ENCODE measurements at places on chromosomes 1 and 21. TPM values are rescaled to one million over a fixed set of nuclear protein-coding genes. Genes with fewer than 3 reads are reported as not detected.

Gene WLS
- not detected for total RNA-seq

Gene MROH9
- not detected for total RNA-seq

Gene HTR6
- total RNA-seq = not detected

Gene SCYL3
- 10.2 TPM for total RNA-seq

Gene OR2T8
- not detected for total RNA-seq

Gene TMEM50A
- 113 TPM for total RNA-seq

Gene ASPM
- total RNA-seq = 43.0 TPM

DNA sequence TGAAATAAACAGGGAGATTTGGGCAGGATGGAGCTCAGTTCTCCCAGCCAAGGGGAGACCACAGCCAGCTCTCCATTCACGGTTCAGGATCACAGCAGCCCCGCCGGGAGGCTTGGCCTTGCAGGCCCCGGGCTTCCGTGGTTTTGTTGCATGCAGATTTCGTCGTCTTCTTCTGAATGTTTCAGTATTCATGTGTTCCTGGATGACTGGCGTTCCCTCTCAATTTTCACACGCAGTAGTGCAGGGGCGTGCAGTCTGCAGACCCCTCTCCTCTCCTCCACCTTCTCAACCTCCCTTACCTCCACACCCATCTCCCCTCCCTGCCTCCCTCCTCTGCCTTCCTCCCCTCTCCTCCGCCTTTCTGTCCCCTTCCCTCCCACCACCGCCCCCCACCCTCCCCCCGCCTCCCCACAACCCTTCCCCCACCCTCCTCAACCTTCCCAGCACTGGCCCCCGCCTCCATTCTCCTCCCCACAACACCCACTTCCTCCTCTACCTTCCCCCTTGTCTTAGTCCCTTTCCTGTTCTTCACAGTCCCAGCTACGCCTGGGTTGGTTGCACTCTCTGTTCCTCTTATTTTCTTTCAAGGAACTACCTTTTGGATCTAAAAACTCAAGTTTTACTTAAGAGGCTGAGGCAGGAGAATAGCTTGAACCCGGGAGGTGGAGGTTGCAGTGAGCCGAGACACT lies 8.4 kb upstream of the SLC19A1 start:
- peak overlapping the region; percentile 100 for H3K27ac ChIP-seq
- H3K4me3 ChIP-seq = peak overlapping the region; percentile 71
- peaks cover 27% of the 10 kb centered on the region for H3K4me1 ChIP-seq
- no peaks in the 10 kb centered on the region for H3K36me3 ChIP-seq
- H3K27me3 ChIP-seq = no peaks in the 10 kb centered on the region

DNA sequence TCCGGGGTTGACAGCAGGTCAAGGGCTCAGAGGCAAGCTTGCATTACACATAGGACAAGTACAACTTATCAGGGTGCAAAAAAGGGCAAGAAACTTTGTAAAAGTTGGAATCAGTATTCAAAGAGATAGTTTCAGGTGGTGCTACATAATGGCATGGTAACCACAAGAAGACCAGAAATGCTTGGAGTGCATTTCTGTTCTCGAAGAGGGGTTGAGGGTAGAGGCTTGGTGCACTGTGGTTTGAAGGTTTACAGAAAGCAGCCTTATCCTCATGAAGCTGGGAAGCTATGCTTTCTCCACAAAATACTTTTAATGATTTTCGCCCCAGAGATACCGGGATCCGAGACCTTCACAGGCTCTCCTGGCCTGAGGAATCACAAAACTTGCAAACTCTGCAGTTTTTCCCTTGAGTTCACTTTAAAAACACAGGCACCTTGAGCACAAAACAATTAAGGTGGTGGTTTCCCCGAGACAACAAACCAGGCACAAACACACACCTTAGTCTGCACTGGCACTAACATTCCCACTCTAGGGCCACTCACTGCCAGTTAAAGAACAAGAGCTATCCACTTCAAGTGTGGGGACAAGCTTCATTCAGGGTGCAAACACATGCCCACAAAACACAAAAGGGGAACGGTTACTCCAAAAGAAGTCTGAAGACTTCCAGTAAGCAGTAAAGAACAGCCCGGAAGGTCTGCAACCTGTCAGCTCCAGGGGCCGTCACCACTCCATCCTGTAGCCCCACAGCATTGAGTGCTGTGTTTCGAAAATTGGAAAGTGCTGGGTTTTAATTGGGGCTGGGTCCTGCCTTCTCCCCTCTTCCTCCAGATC lies 29.8 kb upstream of the NFIA start:
- H3K4me3 ChIP-seq = peak overlapping the region; percentile 35
- peaks cover 63% of the 10 kb centered on the region for H3K27me3 ChIP-seq
- no peak overlapping the region for H3K27ac ChIP-seq
- no peaks in the 10 kb centered on the region for H3K36me3 ChIP-seq
- H3K4me1 ChIP-seq = peaks cover 16% of the 10 kb centered on the region

DNA sequence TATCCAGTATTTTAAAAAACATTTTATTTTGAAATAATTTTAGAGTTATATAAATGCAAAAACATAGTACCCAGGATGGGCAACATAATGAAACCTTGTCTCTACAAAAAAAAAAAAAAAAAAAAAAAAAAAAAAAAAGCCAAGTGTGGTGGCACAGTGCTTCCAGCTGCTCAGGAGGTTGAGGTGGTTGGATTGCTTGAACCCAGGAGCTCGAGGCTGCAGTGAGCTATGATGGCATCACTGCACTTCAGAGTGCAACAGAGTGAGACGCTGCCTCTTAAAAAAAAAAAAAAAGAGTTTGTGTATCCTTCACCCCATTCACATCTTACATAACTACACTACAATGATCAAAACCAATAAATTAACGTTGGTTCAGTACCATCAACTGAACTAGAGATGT lies 115.6 kb upstream of the KIF26B start:
- H3K4me3 ChIP-seq = no peak overlapping the region
- H3K27ac ChIP-seq = no peak overlapping the region
- H3K4me1 ChIP-seq = peaks cover 6% of the 10 kb centered on the region

- no peak overlapping the region for H3K4me3 ChIP-seq
- H3K27ac ChIP-seq = no peak overlapping the region
- DNase-seq = no peak
- peaks cover 20% of the 10 kb centered on the region for H3K36me3 ChIP-seq
Observed at GRCh38 chr1:54377040-54377691, 29.0 kb downstream of the SSBP3 start.

GRCh38 chr1:23475134-23475628 lies 8.8 kb downstream of the ASAP3 start:
- no peak overlapping the region for H3K27ac ChIP-seq
- no peak for DNase-seq
- H3K4me3 ChIP-seq = no peak overlapping the region
- H3K36me3 ChIP-seq = no peaks in the 10 kb centered on the region

DNA sequence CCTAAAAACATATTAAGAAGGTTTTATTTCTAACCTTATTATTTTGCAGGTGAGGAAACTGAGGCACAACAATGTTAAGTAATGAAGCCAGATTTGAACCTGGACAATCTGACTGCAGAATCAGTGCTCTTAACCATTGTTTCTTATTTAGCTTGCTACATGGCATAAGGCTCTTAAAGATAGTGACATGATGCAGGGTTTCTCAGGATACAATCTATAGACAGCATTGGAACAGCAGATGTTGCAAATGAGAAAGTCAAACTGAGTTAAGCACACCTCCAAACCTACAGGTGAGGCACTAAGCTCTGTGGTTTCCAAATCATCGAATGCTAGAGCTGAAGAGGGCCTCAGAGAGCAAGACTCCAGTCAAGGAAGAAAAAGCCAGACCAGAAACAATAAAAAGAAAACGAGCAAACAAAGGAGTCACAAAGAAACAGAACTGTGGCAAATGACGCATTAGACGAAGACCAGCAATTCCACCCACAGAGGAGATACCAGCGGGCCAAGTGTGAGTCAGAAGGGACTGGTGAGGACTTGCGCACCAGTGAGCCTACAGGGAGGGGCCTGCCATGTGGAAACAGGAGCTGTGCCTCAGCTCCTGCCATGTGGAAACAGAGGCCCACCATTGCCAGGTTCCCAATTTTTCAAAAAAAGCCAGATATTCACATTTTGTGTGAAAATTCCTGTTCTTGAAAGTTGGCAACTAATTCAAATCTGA lies 14.4 kb downstream of the CD58 start:
- no peaks in the 10 kb centered on the region for H3K27me3 ChIP-seq
- H3K4me1 ChIP-seq = peaks cover 75% of the 10 kb centered on the region
- peak overlapping the region; percentile 93 for H3K27ac ChIP-seq
- peak overlapping the region; percentile 2 for H3K4me3 ChIP-seq

GRCh38 chr1:89211035-89211634 lies 12.4 kb upstream of the GBP4 start:
- H3K4me3 ChIP-seq = no peak overlapping the region
- no peaks in the 10 kb centered on the region for H3K27me3 ChIP-seq

GRCh38 chr1:156807627-156808026 lies 9.0 kb downstream of the SH2D2A start:
- H3K27me3 ChIP-seq = no peaks in the 10 kb centered on the region
- peak; percentile 36 for DNase-seq
- peak overlapping the region; percentile 28 for H3K4me3 ChIP-seq
- H3K36me3 ChIP-seq = peaks cover 79% of the 10 kb centered on the region
- peaks cover 54% of the 10 kb centered on the region for H3K4me1 ChIP-seq

GRCh38 chr21:35316933-35317332 lies 267.8 kb upstream of the RUNX1 start:
- no peak for DNase-seq
- H3K36me3 ChIP-seq = no peaks in the 10 kb centered on the region
- H3K4me3 ChIP-seq = no peak overlapping the region
- peaks cover 27% of the 10 kb centered on the region for H3K4me1 ChIP-seq

DNA sequence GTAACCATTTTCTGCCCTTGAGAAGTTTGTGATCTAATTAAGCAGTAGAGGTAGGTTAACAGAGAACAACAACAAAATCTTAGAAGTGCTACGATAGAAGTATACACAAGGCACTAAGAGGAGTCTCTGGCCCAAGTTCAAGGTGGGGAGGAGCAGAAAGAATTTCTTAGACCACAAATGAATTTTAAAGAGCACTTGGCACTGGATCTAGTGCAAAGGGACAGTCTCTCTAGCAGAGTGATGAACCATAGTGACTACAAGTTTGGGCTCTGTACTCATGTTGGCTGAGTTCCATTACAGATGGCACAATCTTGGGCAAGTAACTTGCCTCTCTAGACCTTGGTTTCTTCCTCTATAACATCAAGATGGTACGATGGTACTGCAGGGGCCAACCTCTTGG lies 33.3 kb upstream of the PIGC start:
- no peak for DNase-seq
- H3K4me3 ChIP-seq = no peak overlapping the region
- no peaks in the 10 kb centered on the region for H3K36me3 ChIP-seq
- H3K4me1 ChIP-seq = peaks cover 3% of the 10 kb centered on the region

- H3K4me1 ChIP-seq = no peaks in the 10 kb centered on the region
- no peak for DNase-seq
- no peaks in the 10 kb centered on the region for H3K27me3 ChIP-seq
- no peak overlapping the region for H3K27ac ChIP-seq
- no peaks in the 10 kb centered on the region for H3K36me3 ChIP-seq
- no peak overlapping the region for H3K4me3 ChIP-seq
Observed at GRCh38 chr1:57072401-57073110, 106.7 kb upstream of the C8B start.

- peaks cover 2% of the 10 kb centered on the region for H3K4me1 ChIP-seq
- H3K4me3 ChIP-seq = no peak overlapping the region
- DNase-seq = no peak
- no peak overlapping the region for H3K27ac ChIP-seq
- H3K36me3 ChIP-seq = no peaks in the 10 kb centered on the region
Observed at GRCh38 chr1:201711811-201712210, 117.1 kb upstream of the IPO9 start.
